ENCODE measurements at places on chromosomes 2 and 18. TPM values are rescaled to one million over a fixed set of nuclear protein-coding genes. Genes with fewer than 3 reads are reported as not detected.

- DNase-seq, result no peak
Observed at GRCh38 chr2:38141501-38141900, 65.5 kb upstream of the CYP1B1 start.

- no peak for DNase-seq
Observed at GRCh38 chr2:24473626-24474025, 17.4 kb upstream of the NCOA1 start.

Gene SLC19A3
- polyA plus RNA-seq, result 2.3 TPM

DNA sequence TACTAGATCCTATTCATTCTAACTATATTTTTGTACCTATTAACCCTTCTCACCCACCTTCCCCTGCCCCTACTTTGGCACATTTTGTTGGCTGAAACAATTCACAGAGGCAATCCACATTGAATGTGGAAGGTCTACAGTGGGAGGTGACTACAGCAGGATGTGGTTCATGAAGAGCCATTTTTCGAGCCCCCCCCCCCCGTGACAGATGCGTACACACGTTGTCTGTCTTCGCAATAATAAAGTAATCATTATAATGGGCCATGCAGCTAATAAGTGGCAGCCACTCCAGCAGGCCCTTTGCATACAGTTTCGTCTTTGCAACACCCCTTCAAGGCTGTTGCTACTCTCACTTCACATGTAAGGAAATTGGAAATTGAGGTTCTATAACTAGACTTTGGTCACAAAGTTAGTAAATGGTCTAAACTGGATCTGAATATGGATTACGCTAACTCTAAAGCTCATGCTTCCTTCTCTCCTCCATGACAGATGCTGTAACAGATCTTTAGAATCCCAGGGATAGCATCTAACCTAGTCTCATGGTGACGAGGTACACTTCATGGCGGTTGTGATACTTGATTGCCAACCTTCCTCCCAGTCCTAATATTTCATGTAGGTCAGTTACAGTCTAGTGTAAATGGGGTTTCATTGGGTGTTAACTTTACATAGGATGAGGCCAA lies 176.8 kb downstream of the MYCN start:
- no peak for DNase-seq

DNA sequence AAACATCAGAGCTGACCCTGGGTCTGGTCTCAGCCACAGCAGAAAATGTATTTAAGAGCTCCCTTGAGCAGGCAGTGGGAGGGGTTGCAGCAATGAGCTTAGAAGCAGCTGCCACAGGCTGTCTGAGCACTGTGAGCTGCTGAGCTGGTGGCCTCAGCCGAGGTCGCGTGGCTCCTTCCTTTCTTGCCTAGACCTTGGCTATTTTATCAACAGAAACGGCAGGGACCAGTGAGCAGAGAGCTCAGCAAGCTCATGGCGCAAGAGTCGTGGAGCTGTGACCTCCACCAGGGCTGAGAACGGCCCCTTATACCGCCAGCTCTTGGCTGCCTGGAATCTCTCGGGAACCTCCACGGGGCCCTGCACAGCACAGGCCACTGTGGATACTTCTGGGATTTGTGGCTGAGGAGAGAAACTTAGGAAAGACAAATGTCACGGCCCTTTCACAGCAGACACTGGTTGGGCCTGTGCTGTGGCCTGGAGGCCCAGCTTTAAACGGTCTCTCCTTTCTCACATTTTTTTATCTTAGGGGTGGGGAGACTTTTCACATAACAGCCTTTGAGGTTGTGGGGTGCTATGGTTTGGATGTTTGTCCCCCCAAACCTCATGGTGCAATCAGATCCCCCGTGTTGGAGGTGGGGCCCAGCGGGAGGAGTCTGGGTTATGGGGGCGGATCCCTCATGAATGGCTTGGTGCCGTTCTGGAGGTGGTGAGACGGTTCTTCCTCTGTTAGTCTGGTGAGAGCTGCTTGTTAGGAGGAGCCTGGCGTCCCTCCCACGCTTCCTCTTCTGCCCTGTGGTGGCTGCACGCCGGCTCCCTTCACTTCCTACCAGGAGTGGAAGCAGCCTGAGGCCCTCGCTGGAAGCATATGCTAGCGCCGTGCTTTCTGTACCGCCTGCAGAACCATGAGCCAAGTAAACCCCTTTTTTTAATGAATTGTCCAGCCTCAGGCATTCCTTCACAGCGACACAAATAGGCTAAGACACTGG lies 1.7 kb downstream of the ALLC start:
- DNase-seq, result peak; percentile 54

Gene RESP18
- not detected for polyA plus RNA-seq

Gene SLC11A1
- polyA plus RNA-seq, result 8.0 TPM

Gene C2orf92
- 25.4 TPM for polyA plus RNA-seq

DNA sequence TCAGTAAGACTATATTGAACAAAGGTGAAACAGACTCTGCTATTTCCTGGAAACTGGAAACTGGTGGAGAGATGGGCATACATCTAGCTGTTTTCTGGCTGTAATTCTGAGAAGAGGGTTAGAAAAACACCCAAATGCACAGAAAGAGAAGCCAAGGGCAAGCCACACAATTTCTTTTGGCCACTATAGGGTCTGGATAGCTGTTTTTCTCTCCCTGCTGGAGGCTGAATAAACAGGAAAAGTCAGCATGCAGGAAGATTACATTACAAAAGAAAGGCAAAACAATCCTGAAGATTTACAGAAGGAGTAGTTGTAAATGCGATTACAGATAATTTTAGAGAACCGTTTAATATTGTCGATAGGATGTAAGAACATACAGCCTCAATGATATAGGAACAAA lies 186.2 kb upstream of the REG3G start:
- no peak for DNase-seq

- DNase-seq, result no peak
Observed at GRCh38 chr2:37367310-37367709, 22.9 kb downstream of the QPCT start.

Gene PID1
- polyA plus RNA-seq, result 4.6 TPM

Gene NLRC4
- 0.59 TPM for polyA plus RNA-seq

Gene FBXO15
- 0.14 TPM for polyA plus RNA-seq

Gene RGPD8
- polyA plus RNA-seq, result 1.2 TPM

Gene HOXD13
- polyA plus RNA-seq, result not detected

DNA sequence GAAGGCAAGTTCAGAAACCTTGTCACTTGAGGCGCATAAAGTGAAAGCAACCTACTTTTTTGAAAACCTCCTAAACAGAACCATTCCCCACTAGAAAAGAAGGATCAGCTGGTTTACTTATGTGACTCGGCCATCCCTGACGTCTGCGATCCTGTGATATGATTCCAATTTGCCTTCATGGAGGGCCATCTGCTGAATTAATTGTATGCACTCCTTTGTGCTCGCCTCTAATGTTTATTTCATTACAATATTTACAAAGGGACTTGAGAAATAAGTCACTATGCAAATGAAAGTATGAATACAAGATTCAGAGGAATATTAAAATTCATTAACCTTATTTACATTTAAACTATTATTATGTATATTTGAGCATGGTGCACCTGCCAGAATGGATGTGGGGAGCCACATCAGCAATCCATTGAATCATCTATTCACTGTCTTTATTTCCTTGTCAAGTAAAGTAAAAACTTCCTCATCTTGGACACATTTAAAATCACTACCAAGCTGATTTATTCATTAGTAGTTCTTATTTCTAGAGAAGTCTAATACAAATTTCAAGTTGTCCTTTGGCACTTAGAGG lies 96.5 kb downstream of the RBM43 start:
- DNase-seq, result no peak

GRCh38 chr18:31943878-31944816 lies 1.2 kb upstream of the TRAPPC8 start:
- no peak for DNase-seq

GRCh38 chr18:58748899-58749595 lies 77.8 kb downstream of the MALT1 start:
- no peak for DNase-seq

DNA sequence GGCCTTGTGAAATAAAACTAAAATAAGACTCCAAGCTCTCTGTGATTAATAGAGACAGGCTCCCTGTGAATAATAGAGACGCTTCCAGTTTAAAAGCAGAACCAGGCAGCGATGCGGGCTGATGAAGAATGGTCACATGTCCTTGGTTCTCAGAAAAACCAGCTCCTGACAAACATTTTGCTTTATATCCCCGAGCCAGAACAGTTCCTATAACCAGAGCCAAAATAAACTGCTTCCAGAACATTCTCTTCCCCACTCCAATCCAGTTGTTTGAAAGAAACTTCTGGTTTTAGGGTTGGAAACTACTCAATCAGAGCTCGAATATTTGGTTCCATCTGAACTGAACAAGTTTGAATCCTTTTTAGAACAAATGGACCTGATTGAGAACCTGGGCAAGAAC lies 213.7 kb downstream of the TSN start:
- no peak for DNase-seq

Gene BZW1
- polyA plus RNA-seq, result 53.2 TPM

- DNase-seq, result no peak
Observed at GRCh38 chr2:178223806-178224205, 29.5 kb downstream of the OSBPL6 start.

DNA sequence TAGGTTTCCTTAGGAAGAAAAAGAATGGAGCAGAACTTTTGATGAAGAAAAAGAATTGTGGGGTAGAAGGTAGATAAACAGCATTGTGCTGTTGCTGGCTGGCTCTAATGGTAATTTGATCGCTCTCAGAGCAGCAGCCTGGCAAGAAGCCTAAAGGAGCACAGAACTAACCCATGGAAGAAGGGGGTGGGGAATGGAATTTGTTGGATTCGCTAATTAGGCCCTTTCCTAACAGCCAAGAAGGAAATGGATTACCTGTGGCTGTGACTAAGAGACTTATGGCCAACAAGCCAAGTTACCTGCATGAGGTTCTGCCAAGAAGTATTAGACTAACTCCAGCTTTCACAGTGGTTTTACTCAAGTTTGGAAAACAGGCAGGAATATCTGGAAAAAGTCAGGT lies 210.6 kb downstream of the IKZF2 start:
- DNase-seq, result peak; percentile 38

DNA sequence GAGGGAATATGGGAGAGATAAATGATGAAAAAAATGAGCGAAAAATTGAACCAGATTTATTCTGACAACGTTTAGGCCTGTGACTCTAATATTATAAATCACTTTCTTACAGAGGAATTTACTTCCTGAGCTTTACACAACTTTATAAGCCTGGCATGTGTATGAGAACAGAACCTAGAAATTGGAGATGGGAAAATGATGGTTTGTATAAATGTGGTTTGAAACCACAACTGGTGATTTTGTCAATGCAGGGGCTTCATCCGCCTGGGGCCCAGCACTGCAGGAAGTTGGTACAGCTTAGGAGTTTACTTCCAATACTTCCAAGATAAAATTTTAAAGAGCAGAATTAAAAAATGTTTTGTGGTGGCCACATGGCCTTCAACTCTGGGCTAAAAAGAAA lies 82.3 kb downstream of the VAPA start:
- no peak for DNase-seq

GRCh38 chr18:5600378-5601071 lies 56.7 kb upstream of the EPB41L3 start:
- no peak for DNase-seq

DNA sequence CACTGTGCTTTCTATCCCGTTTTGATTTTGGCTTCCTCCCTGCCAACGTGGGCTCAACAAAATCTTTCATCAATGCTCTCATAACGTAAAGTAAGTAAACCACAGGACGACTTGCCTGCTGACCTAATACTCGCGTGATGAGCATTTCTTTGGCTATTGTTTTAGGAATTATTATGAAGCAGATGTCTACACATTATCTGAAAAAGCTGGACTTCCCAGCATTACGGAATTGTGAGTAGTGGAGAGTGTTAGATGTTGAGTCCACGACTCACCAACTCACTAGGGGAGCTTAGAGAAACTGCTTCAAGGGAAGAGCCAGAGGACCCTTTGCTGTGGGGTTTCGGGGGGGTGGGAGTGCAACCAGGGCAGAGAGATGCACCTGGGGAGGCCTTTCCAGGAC lies 21.9 kb downstream of the HJURP start:
- no peak for DNase-seq

- DNase-seq, result no peak
Observed at GRCh38 chr18:46751882-46752281, 5.0 kb downstream of the ST8SIA5 start.

Gene NEU2
- not detected for polyA plus RNA-seq

Gene DNER
- polyA plus RNA-seq, result 0.73 TPM

Gene PRKAG3
- polyA plus RNA-seq, result 0.03 TPM

GRCh38 chr2:29001806-29002205 lies 20.7 kb downstream of the TOGARAM2 start:
- no peak for DNase-seq

Gene GPR35
- 5.2 TPM for polyA plus RNA-seq

- DNase-seq, result no peak
Observed at GRCh38 chr2:56127010-56127409, 56.8 kb upstream of the CCDC85A start.

Gene TCF23
- 0.07 TPM for polyA plus RNA-seq

Gene SCN9A
- 0.10 TPM for polyA plus RNA-seq

DNA sequence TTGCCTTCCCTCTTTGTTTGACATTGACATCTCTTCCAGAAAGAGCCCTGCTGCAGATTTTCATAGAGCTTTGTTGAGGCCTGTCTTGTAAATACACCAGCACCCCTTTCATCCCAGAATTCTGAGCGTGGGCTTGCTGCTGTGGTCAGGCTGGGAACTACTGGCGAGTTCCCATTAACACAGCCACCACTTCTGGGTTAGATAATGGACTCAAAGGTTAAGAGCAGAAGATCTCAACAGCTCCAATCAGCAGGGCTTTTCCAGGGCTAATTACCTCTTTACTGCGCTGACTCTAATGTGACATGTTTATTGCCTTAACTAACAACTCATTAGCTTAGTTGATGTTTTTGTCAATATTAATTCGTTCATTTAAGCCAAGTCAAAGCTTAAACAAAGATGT lies 235.9 kb upstream of the BOD1L2 start:
- DNase-seq, result no peak

- DNase-seq, result no peak
Observed at GRCh38 chr2:152607793-152608300, 109.4 kb downstream of the PRPF40A start.
